Upper lobe of left lung (tissue), 6 donors: ENCODE measurements at places on chromosomes 5 and 9.

GRCh38 chr9:80410106-80410505 lies 838.3 kb downstream of the TLE4 start:
- DNase-seq = no peak

GRCh38 chr5:67897980-67898379 lies 317.6 kb upstream of the PIK3R1 start:
- no peak for DNase-seq

DNA sequence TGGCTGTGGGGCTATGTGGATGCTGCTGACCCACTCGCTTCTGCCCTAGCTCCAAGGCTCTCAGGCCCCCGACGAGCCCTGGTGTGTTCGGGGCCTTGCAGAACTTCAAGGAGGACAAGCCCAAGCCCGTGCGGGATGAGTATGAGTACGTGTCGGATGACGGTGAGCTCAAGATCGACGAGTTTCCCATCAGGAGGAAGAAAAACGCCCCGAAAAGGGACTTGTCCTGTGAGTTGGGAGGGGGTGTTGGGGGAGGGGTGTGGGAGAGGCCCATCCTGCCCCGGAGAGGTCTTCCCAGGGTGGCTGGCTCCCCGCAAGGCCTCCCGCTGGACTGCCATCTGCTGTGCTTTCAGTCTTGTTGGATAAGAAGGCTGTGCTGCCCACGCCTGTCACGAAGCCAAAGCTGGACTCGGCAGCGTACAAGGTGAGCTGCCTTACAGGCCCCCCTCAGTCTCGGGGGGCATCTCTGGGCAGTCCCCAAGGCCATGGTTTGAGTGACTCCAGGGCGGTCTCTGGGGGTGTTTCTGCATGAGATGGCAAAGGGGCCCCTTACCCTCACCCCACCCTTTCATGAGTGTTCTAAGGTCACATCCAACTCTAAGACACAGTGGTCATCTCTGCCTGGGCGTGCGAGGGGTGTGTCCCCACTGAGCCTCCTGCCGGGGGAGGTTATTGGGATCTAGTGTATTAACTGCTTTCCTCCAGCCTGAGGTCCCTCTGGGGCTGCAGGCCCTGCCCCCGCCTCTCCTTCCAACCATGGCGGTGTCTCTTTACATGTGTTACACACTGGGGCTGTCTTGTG lies 89.5 kb downstream of the PHF2 start:
- DNase-seq = peak; percentile 20

DNA sequence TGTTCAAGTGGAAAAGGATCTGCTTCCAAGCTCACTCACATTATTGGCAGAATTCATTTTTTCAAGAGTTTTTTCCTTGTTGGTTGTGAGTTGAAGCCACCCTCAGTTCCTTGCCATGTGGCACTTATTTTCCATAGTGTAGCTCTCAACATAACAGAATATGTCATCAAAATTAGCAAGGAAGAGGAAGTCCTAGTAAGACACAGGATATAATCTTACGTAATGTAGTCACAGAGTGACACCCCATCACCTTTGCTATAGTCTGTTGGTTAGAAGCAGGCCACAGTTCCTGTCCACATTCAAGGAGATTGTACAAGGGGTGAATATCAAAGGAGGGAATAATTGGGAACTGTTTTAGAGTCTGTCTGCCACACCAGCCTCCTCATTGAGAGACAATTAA lies 15.7 kb downstream of the IRGM start:
- no peak for DNase-seq

DNA sequence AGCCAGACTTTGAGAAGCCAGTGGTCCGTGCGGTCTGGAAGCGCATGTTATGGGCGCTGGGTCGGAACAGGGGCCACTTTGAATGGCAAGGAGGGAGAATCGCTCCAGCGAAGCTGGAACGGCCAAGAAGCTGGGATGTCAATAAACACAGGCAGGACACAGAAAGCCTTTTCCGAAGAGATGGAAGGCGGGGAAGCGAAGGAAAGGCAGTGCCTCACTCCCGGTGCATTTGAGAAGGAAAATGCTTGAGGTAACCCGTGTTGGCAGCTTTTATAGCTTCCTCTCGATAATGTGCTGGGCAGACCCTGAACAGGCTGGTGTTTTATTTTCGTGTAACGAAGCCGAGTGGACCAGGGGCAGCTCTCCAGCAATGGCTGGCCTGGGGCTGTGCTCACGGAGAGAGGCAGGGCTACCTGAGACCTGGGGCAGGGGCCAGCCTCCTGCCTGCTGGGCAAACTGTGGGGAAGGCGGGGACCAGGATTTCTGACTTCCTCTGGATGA lies 84.2 kb upstream of the SPRY4 start:
- DNase-seq = peak; percentile 24

- no peak for DNase-seq
Measured at GRCh38 chr5:83720836-83721537, at the start of gene HAPLN1. HAPLN1 (minus strand) TSS chr5:83720855; CDS start chr5:83673523, 47,332 bp downstream.

DNA sequence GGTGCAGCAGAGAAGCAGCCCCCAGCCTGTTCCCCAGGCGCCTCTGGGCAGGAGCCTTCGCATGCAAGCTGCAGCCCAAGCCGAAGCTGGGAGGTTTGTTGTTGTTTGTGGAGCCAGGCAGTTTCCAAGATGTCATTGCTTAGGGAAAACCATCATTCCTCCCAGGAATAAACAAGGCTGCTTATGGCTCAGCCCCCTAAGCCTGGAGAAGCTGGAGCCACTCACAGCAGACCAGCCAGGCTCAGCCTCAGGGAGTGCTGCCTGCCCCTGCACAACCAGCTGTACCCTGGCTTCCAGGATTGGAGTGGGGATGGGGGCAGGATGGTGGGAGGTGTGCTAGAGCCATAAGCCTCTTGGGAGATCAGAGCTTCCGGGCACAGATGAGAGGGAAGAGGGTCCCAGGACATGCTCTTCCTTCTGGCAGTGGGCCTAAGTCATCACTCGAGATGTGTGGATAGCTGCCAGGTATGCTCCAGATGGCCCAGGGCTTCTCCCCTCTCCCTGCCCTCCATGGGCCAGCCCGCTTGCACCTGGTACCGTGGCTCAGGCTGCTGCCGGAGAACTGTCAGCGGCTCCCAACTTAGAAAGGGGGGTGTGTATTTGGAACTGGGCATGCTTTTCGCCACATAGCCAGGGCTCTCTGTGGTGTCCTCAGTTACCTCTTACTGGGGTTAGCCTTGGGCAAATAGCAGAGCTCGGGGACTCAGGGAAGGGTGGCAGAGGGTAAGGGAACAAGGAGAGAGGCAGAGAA lies 105.2 kb downstream of the RGS3 start:
- no peak for DNase-seq

DNA sequence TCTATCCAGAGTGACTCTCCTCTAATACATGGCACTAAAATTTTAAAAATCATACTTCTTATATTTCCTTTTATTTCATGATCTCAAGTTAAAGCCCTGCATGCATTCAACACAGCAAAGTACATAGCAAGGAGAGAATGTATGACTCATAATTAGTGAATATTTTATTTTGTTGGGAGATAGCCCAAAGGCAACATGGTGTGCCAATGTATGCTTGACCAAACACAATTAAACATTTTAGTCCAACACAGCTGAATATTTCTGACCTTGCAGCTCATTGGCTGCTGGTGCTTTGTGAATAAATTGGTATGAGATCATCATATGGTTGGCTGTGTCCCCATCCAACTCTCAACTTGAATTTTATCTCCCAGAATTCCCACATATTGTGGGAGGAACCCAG lies 103.5 kb downstream of the NPR3 start:
- DNase-seq = no peak
